ENCODE measurements at places on chromosomes 16 and 17.
A peak's percentile ranks its signal among the peaks of the same experiment; 100 is the strongest.

DNA sequence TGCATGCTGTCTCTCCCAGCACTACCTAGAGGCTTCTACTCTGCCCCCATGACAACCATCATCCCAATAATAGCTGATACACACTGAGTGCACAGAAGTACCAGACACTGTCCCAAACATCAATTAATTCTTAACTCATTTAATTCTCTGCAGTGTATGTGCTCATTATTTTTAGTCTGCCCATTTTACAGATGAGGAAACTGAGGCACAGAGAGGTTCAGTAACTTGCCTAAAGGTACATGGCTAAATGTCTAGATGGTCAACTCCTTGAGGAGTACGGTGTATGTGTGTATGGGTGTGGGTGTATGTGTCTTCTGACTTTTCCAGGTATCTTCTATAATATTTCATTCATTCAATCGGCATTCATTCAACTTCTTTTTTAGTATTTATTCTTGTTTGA, 407.9 kb downstream of the SOX9 start:
- DNase-seq: no peak

DNA sequence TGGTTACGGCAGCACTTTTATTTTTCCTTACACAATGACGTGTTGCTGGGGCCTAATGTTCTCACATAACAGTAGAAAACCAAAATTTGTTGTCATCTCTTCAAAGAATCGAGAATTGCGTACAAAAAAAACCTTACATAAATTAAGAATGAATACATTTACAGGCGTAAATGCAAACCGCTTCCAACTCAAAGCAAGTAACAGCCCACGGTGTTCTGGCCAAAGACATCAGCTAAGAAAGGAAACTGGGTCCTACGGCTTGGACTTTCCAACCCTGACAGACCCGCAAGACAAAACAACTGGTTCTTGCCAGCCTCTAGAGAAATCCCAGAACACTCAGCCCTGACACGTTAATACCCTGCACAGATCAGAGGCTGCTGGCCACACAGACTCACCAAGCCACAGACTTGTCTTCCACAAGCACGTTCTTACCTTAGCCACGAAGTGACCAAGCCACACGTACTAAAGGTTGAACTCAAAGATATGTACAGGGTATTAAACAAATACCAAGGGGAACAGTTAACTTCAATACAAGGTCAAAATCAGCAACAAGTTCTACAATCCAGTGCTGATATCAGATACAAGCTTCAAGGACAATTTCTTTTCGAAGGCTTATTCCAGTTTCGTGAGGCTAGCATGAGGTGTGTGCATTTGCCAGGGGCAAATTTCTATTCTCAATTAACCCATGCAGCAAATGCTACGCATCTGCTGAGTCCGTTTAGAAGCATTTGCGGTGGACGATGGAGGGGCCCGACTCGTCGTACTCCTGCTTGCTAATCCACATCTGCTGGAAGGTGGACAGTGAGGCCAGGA, 2.4 kb downstream of the ACTG1 start:
- DNase-seq: no peak

- peak; percentile 85 for DNase-seq
Observed at GRCh38 chr17:42287977-42288802, at the start of gene STAT5A. STAT5A (plus strand) TSS chr17:42288498; CDS start chr17:42289412, 914 bp downstream.

DNA sequence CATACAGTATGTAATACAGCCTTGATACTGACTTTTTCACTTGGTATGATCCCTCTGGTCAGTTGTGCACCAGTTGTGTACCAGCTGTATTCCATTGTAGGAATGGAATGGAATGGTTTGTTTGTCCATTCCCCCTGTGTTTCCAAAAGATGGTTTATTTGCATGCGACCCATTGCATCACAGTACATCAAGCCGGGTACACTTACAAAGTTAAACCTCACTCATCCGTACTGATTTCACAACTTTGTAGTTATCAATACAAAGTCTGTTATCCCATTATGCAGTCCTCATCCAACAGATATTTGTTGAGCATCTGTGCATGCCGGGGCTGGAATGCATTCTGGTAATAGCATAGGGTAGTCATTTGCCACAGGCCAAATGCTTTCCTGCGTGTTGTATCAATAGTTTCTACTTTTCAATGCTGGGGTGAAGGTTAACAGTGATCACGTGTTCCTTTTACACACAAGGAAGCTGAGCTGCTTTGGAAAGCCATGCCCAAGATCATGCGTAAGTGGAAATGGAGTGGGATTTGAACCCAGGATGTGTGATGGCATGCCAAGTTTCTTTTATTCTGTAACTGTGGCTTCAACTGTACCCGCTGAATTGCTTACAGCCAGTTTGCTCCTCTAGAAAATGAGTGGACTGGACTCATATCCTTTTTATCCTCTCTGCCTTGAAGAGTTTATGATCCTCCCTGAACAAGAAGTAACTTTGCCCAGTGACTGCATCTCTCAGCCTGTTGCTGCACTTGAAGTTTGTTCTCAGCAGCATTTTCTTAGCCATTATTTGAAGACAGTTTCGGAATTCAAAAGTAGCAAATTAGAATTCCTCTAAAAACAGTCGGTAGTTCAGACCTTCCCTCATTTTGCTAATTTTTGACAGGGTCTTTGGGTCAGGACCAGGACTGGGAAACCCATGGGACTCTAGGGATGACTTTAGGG, 228.5 kb downstream of the CCDC182 start:
- no peak for DNase-seq

All from GM06990 (cell line).